ENCODE measurements at places on chromosomes 4 and X. TPM values are rescaled to one million over a fixed set of nuclear protein-coding genes. Genes with fewer than 3 reads are reported as not detected.

- DNase-seq = no peak
- no peaks in the 10 kb centered on the region for H3K4me1 ChIP-seq
- H3K4me3 ChIP-seq = peak overlapping the region; percentile 69
- no peaks in the 10 kb centered on the region for H3K27me3 ChIP-seq
Measured at GRCh38 chr4:170088716-170089115, 1.0 kb downstream of the AADAT start.

- H3K4me1 ChIP-seq = peaks cover 37% of the 10 kb centered on the region
- H3K36me3 ChIP-seq = no peaks in the 10 kb centered on the region
- DNase-seq = no peak
- no peak overlapping the region for H3K27ac ChIP-seq
- H3K27me3 ChIP-seq = no peaks in the 10 kb centered on the region
Measured at GRCh38 chr4:40502934-40503333, 126.7 kb downstream of the RBM47 start.

GRCh38 chr4:35164063-35164462 is 1080.3 kb downstream of the ARAP2 start:
- H3K4me3 ChIP-seq = no peak overlapping the region
- H3K27ac ChIP-seq = no peak overlapping the region
- no peaks in the 10 kb centered on the region for H3K4me1 ChIP-seq
- H3K36me3 ChIP-seq = no peaks in the 10 kb centered on the region
- no peak for DNase-seq
- no peaks in the 10 kb centered on the region for H3K27me3 ChIP-seq

- H3K27ac ChIP-seq = no peak overlapping the region
- peaks cover 3% of the 10 kb centered on the region for H3K4me1 ChIP-seq
- H3K27me3 ChIP-seq = peaks cover 13% of the 10 kb centered on the region
- no peaks in the 10 kb centered on the region for H3K36me3 ChIP-seq
- DNase-seq = no peak
Measured at GRCh38 chrX:23937100-23937499, 29.3 kb downstream of the CXorf58 start.

DNA sequence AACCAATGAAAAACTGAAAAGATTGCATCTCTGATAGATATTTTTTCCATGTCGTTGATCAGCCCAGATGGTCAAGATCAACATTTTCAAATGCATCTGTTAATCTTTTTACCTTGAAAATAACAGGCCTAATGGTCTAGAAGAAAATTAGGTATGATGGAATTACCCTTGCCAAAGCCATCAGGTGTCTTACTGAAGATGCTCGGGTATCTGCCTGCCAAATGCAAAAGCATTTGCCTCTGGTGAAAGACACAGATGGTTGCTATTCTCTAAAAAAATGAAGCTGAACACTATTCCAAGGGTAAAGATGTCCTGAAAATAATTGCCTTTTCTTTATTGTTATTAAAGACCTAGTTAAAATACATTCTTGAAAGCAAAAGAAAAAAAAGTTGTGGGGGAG is 126.0 kb downstream of the FNIP2 start:
- no peak overlapping the region for H3K27ac ChIP-seq
- H3K4me3 ChIP-seq = no peak overlapping the region
- no peak for DNase-seq
- H3K4me1 ChIP-seq = no peaks in the 10 kb centered on the region
- peaks cover 2% of the 10 kb centered on the region for H3K36me3 ChIP-seq
- H3K27me3 ChIP-seq = no peaks in the 10 kb centered on the region

Gene SPATA18
- 3.7 TPM for total RNA-seq

Gene BEX5
- 12.9 TPM for total RNA-seq

Gene TXLNG
- total RNA-seq = 7.3 TPM

- DNase-seq = no peak
- H3K36me3 ChIP-seq = no peaks in the 10 kb centered on the region
- no peak overlapping the region for H3K4me3 ChIP-seq
- no peak overlapping the region for H3K27ac ChIP-seq
- H3K4me1 ChIP-seq = no peaks in the 10 kb centered on the region
- no peaks in the 10 kb centered on the region for H3K27me3 ChIP-seq
Measured at GRCh38 chr4:67581208-67581857, 22.8 kb downstream of the STAP1 start.

DNA sequence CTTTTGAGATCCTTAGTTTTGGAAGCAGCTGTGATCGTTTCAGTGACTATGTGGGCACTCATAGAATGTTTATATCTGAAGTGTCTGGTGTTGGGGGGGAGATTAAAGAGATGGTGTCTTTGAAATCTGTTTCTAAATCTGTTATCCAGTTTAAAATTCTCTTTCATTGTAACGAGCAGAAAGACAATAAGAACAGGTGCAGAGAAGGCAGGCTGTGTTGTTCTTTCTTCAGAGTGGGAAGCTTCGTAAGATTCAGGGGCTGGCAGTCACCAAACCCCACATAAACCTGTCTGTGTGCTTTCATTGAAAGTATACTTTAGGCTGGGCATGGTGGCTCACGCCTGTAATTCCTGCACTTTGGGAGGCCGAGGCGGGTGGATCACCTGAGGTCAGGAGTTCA is 16.3 kb upstream of the DHRSX start:
- no peak for DNase-seq
- H3K36me3 ChIP-seq = no peaks in the 10 kb centered on the region
- no peak overlapping the region for H3K27ac ChIP-seq
- no peaks in the 10 kb centered on the region for H3K4me1 ChIP-seq

GRCh38 chr4:54840992-54841768 is 183.4 kb downstream of the KIT start:
- no peak overlapping the region for H3K4me3 ChIP-seq
- no peaks in the 10 kb centered on the region for H3K4me1 ChIP-seq
- no peaks in the 10 kb centered on the region for H3K36me3 ChIP-seq
- no peak for DNase-seq
- no peaks in the 10 kb centered on the region for H3K27me3 ChIP-seq
- no peak overlapping the region for H3K27ac ChIP-seq

DNA sequence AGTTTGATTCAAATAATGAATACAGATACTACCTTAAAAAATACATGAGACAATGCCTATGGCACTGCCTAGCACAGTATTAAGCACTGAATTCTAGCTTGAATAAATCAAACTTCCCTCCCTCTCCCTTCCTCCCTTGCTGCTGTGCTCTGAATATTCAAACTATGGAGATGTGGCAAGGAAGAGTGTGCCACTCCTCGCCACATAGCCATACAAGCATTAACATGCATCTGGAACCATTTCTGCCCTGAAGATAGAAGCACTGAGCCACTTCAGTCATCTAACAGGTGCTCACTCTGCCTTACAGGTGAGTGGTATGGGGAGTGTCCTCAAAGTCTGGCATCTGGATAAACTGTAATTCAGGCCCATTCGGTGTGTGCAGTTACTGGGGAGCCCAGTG is 276.9 kb downstream of the ARHGAP24 start:
- H3K36me3 ChIP-seq = no peaks in the 10 kb centered on the region
- H3K4me3 ChIP-seq = no peak overlapping the region
- H3K27me3 ChIP-seq = no peaks in the 10 kb centered on the region
- no peak overlapping the region for H3K27ac ChIP-seq
- DNase-seq = no peak

Gene IRS4
- not detected for total RNA-seq

GRCh38 chr4:169668069-169668721 is 47.8 kb downstream of the CLCN3 start:
- no peak for DNase-seq
- H3K36me3 ChIP-seq = no peaks in the 10 kb centered on the region
- H3K27ac ChIP-seq = no peak overlapping the region
- peaks cover 36% of the 10 kb centered on the region for H3K4me1 ChIP-seq
- H3K4me3 ChIP-seq = no peak overlapping the region

GRCh38 chr4:109977854-109978501 is 65.3 kb downstream of the EGF start:
- H3K27ac ChIP-seq = no peak overlapping the region
- no peak for DNase-seq
- no peaks in the 10 kb centered on the region for H3K36me3 ChIP-seq
- no peaks in the 10 kb centered on the region for H3K27me3 ChIP-seq
- no peak overlapping the region for H3K4me3 ChIP-seq
- no peaks in the 10 kb centered on the region for H3K4me1 ChIP-seq

GRCh38 chr4:1130316-1131186 is 17.2 kb upstream of the RNF212 start:
- peaks cover 13% of the 10 kb centered on the region for H3K4me1 ChIP-seq
- no peak overlapping the region for H3K4me3 ChIP-seq
- peak; percentile 67 for DNase-seq

DNA sequence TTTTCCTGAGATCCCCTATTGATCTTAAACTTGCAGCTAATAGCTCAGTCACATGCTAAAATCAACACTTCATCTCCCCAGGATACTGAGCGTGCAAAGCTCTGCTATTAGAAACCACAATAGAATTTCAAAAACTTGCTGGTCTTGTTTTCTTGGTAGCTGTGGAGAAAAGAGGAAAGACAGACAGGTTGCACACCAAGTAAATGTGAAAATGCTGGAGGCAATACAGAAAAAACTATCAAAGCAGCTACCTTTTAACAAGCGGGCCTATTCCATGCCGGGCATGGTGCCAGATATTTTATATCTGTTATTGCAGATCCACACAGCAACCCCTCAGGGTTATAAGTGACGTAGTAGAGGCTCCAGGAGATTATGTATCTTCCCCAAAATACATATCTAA is 171.9 kb downstream of the DCTD start:
- H3K27me3 ChIP-seq = no peaks in the 10 kb centered on the region
- H3K4me1 ChIP-seq = no peaks in the 10 kb centered on the region

GRCh38 chr4:175369087-175369486 is 443.0 kb downstream of the GPM6A start:
- H3K4me1 ChIP-seq = no peaks in the 10 kb centered on the region
- no peaks in the 10 kb centered on the region for H3K27me3 ChIP-seq
- no peaks in the 10 kb centered on the region for H3K36me3 ChIP-seq

DNA sequence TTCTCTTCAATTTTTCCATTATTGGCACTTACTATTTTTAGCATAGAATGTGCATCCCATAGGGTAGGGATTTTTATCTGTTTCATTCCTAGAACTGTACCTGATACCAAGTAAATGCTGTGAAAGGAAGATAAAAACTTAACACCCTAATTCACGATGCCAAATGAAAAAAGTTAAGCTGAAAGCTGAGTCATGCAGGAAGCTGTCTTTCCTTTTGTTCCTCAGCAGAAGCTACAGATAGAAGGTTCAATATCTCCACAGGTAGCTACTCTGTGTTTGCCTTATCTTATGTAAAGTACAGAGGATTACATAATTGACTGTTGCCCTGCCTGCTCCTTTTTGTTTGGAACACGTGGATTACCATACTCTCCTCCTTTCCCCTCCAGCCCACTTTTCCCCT is 77.0 kb downstream of the LRP2BP start:
- no peaks in the 10 kb centered on the region for H3K4me1 ChIP-seq
- no peaks in the 10 kb centered on the region for H3K27me3 ChIP-seq
- no peaks in the 10 kb centered on the region for H3K36me3 ChIP-seq

GRCh38 chr4:98746936-98747335 is 88.5 kb upstream of the TSPAN5 start:
- H3K27ac ChIP-seq = no peak overlapping the region
- H3K4me1 ChIP-seq = no peaks in the 10 kb centered on the region
- no peaks in the 10 kb centered on the region for H3K27me3 ChIP-seq
- no peak for DNase-seq
- H3K4me3 ChIP-seq = no peak overlapping the region

Gene DRD5
- not detected for total RNA-seq

GRCh38 chr4:152935143-152935542 is 980 bp upstream of the FHDC1 start:
- H3K4me1 ChIP-seq = no peaks in the 10 kb centered on the region
- H3K27me3 ChIP-seq = no peaks in the 10 kb centered on the region
- DNase-seq = peak; percentile 44
- H3K27ac ChIP-seq = peak overlapping the region; percentile 76
- no peaks in the 10 kb centered on the region for H3K36me3 ChIP-seq

Gene GUCY1A1
- 15.9 TPM for total RNA-seq

DNA sequence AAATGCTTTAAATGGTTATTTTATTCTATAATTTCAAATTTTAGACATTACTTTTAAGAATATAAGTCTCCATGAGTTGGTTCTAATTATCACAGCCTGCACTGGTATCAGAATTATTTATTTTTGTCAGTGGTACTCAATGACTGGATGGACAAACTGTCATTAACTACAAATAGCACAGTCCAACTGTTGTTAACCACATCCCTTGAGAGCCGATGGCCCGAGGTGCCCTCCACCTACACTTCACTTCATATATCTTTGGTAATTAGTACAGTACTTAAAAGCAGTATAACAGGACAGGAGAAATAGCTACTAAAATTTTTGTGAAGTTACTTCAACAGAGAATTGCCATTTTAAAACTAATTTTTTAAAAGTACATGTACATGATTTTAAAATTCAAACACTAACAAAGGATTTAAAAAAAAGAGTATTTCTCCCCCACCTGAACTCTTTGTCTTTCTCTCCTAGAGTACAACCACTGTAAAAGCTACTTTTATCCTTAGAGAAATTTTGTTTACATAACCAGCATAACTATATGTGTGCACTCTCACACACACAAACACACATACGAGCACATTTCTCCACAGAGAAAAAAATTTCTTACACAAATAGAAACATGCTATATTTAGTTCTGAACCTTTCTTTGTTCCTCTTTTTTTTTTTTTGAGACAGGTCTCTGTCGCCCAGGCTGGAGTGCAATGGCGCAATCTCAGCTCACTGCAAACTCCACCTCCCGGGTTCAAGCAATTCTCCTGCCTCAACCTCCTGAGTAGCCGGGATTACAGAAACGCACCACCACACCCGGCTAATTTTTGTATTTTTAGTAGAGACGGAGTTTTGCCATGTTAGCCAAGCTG is 6.5 kb downstream of the TIFA start:
- DNase-seq = no peak
- H3K36me3 ChIP-seq = no peaks in the 10 kb centered on the region
- H3K4me1 ChIP-seq = peaks cover 14% of the 10 kb centered on the region
- H3K27me3 ChIP-seq = no peaks in the 10 kb centered on the region

DNA sequence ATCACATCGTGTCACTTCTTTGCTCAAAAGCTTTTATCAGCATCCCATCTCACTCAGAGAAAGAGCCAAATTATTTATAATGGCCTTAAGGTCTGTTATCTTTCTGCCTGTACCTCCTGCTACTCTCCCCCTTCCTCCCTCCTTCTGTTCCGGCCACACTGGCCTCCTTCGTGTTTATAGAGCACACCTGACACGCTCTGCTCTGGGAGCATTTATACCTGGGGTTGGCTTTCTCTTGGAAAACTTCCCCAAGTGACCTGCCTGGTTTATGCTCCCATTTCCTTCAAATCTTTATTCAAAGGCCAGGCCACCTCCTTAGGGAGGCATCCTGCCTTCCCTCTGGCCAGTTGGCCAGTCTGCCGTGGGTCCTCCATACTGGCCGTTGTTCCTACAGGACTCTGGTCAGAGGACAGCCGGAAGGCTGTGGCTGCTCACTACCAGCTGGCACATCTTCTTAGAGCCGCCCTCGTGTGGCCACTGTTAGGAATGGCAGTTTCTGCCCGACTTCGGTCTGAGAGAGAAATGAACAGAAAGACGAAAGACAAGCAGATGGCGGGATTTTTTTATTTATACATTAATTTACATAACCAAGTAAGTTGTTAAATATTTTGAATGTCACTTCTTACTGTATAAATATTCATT is 80.2 kb upstream of the CBLL2 start:
- no peaks in the 10 kb centered on the region for H3K4me1 ChIP-seq
- no peaks in the 10 kb centered on the region for H3K36me3 ChIP-seq
- DNase-seq = peak; percentile 86
- H3K4me3 ChIP-seq = no peak overlapping the region
- no peak overlapping the region for H3K27ac ChIP-seq

Gene COL4A5
- total RNA-seq = 3.3 TPM
